Activated CD4-positive, alpha-beta T cell treated with anti-CD3 and anti-CD28 coated beads, Interleukin-2, amount 10 ng/mL, durations not matched to agents 24 days and 14 days (primary cell): ENCODE measurements at places on chromosomes 2 and 18.
A peak's percentile ranks its signal among the peaks of the same experiment; 100 is the strongest.

- DNase-seq = peak; percentile 75
These were observed 46.2 kb upstream of the CCDC141 start for GRCh38 chr2:179096090-179096489.

- DNase-seq = no peak
These were observed 612.3 kb upstream of the FANCL start for GRCh38 chr2:58853420-58853819.

- DNase-seq = no peak
These were observed 862.9 kb upstream of the ACVR2A start for GRCh38 chr2:146981921-146982320.

GRCh38 chr2:230751062-230751461 is 38.4 kb downstream of the CAB39 start:
- peak; percentile 65 for DNase-seq

DNA sequence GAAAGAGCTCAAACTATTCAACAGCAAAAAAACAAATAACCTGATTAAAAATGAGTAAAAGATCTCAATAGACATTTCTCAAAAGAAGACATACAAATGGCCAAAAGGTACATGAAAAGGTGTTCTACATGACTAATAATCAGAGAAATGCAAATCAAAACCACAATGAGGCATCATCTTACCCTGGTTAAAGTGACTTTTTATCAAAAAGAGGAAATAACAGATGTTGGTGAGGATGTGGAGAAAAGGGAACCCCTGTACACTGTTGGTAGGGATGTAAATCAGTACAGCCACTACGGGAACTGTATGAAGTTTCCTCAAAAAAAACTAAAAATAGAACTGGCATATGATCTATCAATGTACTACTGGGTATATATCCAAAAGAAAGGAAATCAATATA is 39.8 kb upstream of the TMEM163 start:
- no peak for DNase-seq

- no peak for DNase-seq
These were observed 2.5 kb upstream of the RTP5 start for GRCh38 chr2:241866790-241867645.

DNA sequence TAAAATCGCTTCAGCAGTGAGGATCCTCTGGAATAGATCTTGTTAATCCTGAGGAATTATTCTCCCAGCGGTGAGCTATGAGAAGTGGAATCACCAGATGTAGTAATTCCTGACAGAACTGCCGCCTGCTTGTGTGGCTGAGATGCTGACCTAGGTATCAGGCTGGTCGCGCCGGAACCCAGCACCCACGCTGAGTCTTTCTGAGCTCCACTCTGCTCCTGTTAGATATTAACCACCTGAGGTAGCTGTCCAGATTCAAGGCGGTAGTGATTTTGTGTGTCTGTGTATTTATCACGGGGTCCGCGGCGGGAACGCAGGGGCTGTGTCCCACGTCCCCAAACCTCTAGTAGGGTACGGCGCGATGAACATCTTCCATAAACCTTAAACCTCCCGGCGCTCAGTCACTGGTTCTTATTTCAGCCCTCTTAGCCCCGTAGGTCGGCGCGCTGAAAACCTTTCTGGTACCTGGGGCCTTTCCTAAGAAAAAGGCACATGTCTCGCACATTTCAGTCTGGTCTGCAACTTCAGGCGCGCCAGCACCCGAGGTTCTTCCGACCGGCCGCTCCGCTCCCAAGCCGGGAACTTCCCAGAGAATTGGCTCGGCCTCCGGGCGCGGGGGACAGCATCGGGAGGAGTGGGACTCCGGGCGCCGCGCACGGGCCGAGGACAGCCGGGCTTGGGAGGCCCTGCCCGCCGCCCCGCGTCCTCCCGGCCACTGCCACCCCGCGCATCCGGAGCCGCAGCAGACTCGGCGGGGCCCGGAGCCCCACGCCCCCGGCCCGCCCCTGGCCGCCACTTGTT is 542 bp upstream of the CNNM3 start:
- no peak for DNase-seq

- DNase-seq = no peak
These were observed 8.8 kb downstream of the GPR55 start for GRCh38 chr2:230916218-230916617.

- DNase-seq = no peak
These were observed 64.0 kb upstream of the GALNT5 start for GRCh38 chr2:157193461-157193860.

- DNase-seq = no peak
These were observed 1.8 kb upstream of the ZC3H8 start for GRCh38 chr2:112256654-112257053.

DNA sequence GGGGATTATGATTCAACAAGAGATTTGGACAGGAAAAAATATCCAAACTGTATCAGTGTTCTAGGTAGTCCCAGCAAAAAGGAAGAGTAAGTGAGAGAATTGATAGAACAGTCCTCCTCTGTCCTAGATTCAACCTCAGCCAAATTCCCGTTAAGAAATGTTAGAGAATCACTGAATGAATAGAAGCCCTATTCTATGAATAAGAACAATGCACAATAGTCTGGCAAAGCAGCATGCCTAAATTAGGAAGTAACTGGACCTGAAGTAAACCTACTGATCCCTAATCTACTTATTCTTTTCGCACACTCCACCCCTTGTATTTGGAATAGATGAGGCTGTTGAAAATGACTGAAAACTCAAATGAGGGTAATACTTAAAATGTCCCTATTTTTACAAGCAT is 1665.5 kb downstream of the LRP1B start:
- DNase-seq = no peak

GRCh38 chr2:151777935-151778334 is 43.7 kb upstream of the NEB start:
- peak; percentile 14 for DNase-seq

- no peak for DNase-seq
These were observed 12.1 kb upstream of the FAHD2A start for GRCh38 chr2:95390272-95390880.

DNA sequence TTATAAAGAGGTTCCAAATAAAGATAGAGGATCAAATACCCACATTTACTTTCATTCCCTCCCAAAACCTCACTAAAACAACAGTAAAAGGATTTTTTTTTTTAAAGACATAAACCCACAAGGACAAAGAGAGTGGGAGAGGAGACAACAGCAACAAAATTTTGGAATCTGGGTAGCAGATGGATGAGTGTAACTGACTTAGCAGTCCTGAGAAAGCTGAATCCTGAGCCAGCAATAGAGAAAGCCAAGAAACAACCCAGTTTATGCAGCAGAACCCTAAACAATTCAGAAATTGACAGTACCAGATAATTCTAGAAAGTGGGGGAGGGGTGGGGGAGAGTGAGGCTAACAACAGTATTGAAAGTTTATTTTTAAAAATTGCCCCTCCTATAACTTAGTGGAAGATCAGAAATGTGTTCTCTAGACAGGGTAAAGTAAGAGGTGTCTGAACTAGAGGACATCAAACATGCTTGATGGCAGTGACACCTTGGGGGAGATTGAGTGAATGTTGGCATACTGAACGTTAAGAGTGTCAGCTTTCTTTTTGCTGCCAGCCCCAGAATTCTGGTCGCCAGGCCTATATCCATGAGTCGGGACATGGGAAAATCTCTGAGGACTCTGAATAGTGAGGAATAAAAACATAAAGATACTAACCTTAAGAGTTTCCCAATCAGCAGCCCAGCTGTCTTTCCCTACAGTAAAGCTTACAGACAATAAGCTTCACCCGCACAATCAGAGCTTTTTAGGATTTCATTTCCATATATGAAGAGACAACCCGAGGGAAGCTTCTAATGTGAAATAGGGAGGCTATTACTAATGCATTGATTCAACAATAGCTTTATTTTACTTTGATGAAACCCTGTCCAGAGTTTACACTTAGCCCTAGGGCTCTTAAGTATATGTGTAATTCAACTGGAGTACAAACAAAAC is 128.0 kb upstream of the ALPP start:
- no peak for DNase-seq

- DNase-seq = peak; percentile 62
These were observed 85.1 kb downstream of the NCOA1 start for GRCh38 chr2:24576146-24576545.

GRCh38 chr2:189782221-189782671 is 1.9 kb downstream of the ORMDL1 start:
- DNase-seq = no peak

DNA sequence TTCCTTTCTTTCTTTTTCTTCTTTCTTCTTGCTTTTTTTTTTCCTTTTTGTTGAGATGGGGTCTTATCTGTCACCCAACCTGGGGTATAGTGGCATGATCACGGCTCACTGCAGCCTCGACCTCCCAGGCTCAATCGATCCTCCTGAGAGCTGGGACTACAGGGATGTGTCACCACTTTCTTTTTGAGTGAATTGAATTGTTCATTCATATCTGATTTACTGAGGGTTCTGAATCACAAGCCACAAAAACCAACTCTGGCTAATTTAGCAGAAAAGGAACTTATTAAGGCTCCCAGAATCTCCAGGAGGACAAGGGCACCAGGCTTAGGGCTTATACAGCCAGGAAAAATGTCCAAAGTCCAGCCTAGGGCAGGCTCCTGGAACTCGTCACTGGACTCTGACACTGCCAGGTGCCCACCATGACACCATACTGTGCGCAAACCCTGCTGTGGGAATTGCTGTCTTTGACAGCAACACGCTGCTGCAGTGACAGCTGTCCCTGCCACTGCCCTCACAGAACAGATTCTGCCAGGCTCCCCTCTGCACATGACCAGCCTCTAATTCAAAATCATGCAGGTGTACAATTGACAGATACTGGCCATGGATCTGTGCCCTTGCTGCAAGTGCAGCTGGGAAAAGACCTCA is 42.9 kb upstream of the EML6 start:
- DNase-seq = peak; percentile 80

DNA sequence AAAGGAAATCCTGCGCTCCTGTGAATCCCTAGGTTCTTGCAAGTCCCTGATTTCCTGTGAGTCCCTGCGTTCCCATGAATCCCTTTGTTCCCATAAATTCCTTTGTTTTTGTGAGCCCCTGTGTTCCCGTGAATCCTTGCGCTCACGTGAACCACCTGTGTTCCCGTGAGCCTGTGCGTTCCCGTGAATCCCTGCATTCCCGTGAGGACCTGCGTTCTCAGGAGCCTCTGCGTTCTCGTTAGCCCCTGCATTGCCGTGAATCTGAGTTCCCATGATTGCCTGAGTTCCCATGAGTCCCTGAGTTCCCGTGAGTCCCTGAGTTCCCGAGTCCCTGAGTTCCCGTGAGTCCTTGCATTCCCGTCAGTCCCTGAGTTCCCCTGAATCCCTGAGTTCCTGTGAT is 71.5 kb downstream of the SNTG2 start:
- DNase-seq = no peak

GRCh38 chr2:71101656-71102055 is 28.4 kb downstream of the MCEE start:
- DNase-seq = no peak

DNA sequence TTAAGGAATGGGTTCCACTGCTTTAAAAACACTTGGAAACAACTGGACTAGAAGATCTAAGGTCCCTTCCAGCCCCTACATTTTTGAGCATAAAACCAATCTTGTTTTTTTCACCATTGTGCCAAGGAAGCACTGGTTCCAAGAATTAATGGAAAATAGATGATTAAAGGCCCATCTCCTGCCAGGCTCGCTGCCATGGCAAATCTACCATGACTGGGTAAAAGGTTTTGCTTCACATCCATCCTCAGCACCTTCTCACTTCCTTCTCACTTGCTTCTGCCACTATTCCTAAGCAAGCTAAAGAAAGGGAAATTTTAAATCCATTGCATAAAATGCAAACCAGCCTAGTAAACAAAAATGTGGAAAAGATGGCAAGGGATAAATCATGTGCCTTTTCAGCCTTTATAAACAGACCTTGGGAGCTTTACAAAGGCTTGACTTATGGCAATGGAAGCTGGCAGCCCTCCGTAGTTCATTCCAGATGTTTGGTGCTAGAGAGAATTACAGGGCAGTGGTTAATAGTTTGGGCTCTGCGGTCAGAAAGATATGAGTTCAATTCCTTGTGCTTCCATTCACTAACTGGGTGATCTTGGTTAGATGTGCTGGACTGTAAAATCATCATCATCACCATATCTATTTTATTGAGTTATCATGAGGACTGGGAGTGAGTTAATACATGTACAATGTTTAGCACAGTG is 27.0 kb upstream of the ST3GAL5 start:
- no peak for DNase-seq

- DNase-seq = no peak
These were observed 2.8 kb upstream of the BBS5 start for GRCh38 chr2:169476459-169476858.

- no peak for DNase-seq
These were observed 444.0 kb downstream of the FIGN start for GRCh38 chr2:163291790-163292189.

DNA sequence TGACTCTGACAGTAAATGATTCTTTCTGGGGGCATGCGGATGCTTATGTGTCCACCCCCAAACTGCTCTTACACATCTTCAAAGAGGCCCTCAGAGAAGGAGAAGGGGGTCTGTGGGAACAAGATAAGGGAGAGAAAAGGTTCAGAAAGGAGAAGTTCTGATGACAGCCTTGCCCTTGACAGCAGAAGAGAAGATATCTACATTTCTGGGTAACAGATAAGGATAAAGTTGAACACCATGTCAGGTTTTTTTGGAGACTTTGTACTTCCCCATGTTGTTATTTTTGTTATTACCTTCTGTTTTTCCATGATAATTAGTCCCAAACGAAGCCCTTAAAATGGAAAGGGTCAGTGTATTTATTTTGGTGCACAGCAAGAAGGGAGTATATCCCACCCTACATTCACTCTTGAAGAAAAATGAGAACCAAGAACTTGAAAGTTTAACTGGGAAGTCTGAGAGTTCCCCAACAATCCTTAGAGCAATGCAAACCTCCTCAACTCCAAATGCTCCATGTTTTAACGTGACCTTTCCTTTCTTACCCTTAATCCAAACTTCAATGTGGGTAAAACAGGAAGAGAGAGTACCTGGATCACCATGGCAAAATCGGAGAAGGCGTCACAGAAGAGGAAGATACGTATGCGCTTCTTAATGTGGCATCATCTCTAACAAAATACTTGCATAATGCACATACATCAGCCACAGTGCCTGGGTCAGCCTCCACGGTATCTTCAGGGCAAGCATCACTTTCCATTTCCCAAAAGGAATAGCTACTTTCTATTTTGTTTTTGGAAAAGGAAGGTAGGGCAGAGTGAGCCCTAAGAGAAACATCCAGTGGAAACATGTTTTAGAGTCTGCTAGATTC is 264.6 kb upstream of the STON1 start:
- no peak for DNase-seq

DNA sequence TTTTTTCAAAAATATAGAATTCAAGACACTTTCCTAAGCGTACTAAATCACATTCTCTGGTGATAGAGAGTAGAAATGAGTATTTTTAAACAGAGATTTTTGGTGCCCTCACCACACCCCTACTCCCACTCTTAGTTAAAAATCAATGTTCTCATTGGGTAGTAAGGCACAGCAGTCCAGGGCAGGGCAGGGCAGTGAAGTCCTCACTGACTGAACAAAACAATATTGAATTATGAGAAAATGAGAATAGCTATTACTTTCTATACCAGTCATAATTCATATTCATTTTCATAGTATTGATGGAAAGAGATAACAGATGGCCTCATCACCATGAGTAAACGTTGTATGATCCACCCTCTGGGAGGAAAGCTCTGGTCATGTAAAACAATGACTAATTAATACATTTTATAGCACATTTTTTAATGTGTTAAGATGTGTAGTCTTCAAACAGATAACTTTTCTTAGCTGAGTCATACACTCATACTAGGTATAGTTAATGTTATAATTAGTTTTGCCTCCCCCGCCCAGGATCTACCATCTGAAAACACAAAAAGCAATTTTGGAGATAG is 686.1 kb downstream of the KCNJ3 start:
- no peak for DNase-seq

GRCh38 chr2:144541396-144541795 is 21.5 kb upstream of the ZEB2 start:
- DNase-seq = no peak
